Stimulated activated CD4-positive, alpha-beta T cell treated with anti-CD3 and anti-CD28 coated beads, Interleukin-1b, Interleukin-23, amount 100 ng/mL, for 1 hour (primary cell): ENCODE measurements at places on chromosomes 4 and X.

GRCh38 chr4:86035688-86036087 is 324.2 kb downstream of the MAPK10 start:
- no peak for DNase-seq

- DNase-seq = no peak
These were observed 642.5 kb upstream of the PCDH10 start for GRCh38 chr4:132506568-132506967.

- DNase-seq = no peak
These were observed 18.7 kb upstream of the ALG13 start for GRCh38 chrX:111662292-111662691.

- no peak for DNase-seq
These were observed 1.9 kb downstream of the ADGRA3 start for GRCh38 chr4:22514001-22514400.

DNA sequence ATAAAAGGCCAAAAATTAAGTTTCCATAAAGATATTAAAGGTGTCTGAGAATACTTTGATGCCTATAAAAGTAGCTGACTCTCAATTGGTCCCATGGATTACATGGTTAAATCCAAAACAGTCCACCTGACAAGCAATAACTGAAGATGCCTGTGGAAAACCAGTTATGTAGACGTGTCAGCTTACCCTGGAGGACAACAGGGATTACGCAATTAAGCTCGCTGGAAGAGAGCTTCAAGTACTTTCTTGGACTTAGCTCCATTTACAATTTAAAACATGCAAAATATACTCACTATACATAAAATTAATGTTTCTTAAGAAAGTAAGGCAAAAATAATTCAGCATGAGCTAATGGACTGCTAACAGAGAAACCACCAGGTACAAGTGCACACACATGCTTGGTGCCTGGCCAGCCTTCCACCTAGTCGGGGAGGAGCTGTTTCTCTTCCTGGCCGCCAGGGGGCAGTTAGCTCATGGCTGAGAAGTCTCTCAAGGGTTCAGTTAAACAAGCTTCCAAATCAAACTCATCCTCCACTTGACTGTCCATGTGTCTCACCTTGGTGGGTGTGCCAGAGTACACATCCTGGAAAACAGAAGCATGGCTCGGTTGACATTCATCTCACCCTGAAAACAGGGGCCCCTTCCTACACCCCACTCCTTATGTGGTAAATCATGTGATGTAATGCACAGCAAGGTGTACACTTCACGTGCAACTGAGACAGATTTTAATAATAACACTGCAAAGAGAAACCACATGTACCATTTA is 9.2 kb upstream of the FAM53A start:
- peak; percentile 50 for DNase-seq

DNA sequence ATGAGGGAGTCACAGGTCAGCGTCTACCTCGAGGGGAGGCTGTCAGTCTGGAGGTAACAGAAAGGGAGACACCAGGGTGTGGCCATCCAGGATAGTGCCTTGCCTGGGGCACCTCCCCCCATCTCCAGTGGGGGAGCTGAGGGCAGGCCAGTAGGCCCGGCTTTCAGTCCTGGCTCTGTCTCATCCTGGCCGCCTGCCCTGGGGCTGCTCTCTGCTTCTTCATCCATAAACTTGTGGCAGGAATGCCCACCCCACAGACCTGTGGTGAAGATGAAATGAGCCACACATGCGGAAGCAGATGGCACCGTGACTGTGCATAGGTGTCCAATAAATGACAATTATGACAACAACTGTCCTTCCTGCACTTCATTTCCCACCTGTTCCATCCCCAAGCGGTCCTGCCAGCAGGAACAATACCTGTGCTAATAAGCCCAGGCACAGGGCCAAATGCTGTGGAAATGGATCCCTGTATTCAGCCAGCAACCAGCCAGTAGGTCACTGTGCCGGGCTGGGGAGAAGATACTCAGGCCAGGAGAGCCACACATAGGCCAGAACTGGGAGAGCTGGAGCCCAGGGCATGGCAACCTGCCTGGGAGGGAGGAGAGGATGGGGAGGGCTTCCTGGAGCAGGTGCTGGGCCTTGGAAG is 30.2 kb downstream of the TRO start:
- no peak for DNase-seq

DNA sequence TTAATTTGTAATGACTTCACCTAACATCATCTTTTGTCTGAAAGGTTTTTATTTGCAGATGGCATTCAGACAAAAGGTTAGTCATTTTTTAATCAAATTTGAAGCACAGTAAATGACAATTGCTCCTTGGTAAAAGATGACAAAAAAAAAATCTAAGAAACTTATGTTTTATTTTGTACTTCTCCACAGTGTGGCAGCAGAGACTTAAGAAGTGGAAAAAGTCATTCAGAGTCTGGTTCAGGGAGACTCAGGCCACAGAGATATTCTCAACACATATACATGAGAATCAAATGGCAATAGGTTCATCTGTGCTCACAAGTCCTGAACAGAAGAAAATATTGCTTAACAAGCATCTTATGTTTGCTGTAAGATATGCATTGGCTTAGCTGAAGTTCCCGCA is 436.2 kb downstream of the KCNIP4 start:
- DNase-seq = no peak

GRCh38 chr4:184122631-184123408 is 94.9 kb downstream of the ENPP6 start:
- no peak for DNase-seq

GRCh38 chr4:151931563-151931962 is 170.8 kb upstream of the GATB start:
- DNase-seq = no peak

GRCh38 chr4:143230683-143231082 is 46.0 kb downstream of the USP38 start:
- DNase-seq = no peak

DNA sequence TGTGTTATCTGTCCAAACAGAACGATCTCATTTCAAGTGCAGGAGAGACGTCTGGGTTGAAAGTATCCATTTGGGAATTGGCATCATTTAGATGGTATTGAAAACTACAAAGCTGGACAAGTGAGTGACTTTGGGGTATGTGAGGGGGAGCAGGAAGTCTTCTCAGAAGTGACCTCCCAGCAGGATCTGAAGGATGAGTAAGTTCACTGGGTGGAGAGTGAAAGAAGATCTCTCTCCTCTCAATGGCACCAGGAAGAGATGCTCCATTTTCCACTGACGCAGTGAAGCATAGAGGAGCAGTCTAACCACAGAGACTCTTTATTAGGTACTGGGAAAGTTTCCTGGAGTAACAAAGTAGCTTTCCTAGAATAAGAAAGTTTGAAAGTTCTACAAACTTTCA is 161.0 kb downstream of the CPE start:
- DNase-seq = no peak

- DNase-seq = no peak
These were observed 2256.1 kb upstream of the AGA start for GRCh38 chr4:179698321-179698720.

GRCh38 chr4:124491361-124492145 is 221.0 kb downstream of the ANKRD50 start:
- DNase-seq = no peak

DNA sequence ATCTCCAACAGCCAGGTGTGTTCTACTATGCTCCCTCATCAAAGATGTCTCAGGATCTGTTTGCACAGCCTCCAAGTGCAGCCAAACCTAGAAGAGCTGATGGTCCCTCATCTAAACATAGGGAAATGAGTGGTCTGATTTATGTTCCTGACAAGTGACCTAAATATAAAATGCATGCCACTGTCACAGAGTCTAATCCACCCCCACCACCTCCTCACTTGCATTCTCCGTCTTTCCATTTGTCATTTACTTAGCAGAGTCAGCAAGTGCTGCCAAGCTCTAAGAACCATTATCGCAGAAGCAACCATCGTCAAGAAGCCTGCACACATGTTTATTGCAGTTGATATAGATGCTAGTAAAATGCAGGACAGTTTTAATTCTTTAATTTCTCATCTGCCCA is 33.1 kb upstream of the VCX3A start:
- no peak for DNase-seq

- DNase-seq = no peak
These were observed 72.0 kb upstream of the GPM6A start for GRCh38 chr4:175884048-175884447.

DNA sequence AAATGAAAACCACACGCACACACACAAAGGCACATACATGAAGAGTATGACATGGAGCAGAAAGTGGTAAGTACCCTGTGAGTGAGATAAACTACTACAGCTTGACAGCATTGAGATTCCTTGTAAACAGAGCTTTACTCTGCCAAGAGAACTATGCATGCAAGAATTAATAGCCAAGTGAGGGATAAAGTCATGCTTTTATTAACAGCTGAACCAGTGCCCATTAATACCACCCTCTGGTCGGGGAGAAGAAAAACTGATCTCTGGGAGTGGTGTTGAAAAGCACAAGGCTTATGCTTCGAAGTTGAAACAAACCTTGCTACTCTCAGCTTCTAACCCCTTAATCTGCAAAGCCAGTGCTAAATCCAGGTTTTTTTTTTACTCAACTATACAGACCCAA is 95.9 kb upstream of the C1QTNF7 start:
- DNase-seq = no peak

GRCh38 chr4:54730581-54730980 is 72.8 kb downstream of the KIT start:
- no peak for DNase-seq

DNA sequence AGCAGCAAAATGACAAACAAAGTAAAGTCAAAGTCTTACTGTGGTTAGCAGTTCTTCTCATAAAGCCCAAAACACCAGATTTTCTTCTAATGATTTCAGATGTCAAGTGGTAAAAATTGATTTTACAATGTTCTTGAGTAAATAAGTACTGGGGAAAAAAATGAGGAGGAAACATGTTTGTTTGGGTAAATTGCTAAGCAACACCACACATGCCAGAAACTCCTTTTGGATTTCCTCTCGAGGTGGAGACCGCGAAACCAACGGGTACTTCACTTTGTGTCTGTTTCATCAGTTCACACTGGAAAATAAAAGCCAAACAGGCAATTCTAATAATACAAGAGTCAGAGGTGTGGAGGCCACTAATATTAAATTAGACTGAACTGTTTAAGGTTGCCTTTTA is 4.6 kb upstream of the PKD2 start:
- no peak for DNase-seq

DNA sequence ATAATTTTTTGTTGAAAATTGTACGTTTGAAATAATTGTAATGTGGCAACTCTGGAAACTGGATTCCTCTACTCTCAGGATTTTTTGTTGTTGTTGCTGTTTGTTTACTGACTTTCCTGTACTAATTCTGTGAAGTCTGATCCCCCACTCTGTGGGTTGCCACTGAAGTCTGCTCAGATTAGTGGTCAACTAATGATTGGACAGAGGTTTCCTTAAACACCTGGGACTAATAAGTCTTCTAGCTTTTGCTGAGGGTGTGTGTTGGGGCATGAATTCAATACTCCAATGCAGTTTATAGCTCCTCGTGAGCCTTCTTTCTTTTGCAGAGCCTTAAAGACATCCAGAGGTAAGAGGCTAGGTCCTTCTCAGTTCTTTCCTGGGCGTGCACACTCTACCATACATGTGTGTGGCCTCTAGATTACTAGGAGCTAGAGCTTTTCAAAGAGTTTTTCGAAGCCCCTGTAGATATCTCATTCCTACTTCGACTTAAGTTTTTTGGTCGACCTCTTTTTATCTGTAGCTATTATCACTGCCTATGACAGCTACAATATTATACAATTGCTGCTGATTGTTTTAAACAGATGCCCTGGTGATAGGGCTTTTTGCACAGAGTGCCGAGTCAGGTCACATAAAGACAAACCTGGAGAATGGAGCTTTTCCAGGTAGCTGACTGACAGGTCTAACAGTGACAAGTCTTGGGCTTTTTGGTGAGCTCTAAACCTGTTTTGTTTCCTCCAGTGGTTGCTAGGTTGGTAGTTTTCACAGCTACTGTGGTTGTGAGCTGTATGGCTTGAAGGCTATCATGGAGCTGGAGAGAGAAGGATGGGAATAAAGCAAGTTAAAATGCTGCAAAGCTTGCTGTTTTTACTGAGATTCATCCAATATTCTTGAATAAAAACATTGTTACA is 34.0 kb downstream of the BMP2K start:
- DNase-seq = no peak

- no peak for DNase-seq
These were observed 534.0 kb downstream of the ANKRD50 start for GRCh38 chr4:124178449-124179021.

GRCh38 chr4:3310301-3311094 is 17.7 kb downstream of the RGS12 start:
- DNase-seq = no peak

DNA sequence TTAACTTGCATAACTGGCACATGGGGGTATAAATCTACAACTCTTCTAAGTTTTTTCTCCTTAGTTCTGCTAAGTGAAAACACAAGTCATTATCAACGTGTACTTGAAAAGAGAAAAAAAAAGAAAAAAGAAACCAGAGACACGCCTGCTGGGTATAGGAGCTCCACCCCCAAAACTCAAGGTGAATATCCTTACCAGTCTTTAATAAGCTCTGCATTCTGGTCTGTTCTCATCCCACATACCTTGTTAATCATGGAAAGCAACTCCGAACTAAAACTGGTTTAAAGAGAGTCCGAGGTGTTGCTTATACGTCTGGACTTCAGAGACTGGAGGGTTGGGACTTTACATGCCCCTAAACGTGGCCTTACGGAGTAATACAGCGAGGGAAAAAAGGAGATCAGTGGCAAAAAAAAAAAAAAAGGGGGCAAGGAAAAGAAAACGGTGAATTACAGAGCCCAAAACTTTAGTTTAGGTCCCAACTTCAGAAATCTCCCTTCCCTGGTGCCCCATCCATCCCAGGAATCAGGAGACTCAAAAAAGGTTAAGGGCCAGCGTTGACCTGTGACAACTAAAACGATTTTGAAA is 1.0 kb downstream of the PGRMC2 start:
- no peak for DNase-seq

- no peak for DNase-seq
These were observed 63.4 kb upstream of the MAGEB2 start for GRCh38 chrX:30151964-30152363.

DNA sequence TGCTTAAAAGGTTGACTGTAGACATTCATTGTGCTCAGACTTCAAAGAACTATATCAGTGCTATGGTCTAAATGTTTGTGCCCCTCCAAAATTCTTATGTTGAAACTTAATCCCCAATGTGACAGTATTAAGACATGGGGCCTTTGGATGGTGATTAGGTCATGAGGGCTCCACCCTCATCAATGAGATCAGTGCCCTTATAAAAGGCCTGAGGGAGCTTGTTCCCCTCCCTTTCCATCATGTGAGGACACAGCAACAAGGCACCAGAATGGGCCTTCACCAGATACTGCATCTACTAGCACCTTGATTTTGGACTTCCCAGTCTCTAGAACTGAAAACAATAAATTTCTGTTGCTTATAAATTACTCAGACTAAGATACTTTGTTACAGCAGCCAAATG is 28.3 kb downstream of the CLOCK start:
- no peak for DNase-seq

GRCh38 chrX:82648062-82648461 is 860.0 kb upstream of the POU3F4 start:
- no peak for DNase-seq

- DNase-seq = no peak
These were observed 50.9 kb downstream of the TSPAN7 start for GRCh38 chrX:38612281-38612680.

DNA sequence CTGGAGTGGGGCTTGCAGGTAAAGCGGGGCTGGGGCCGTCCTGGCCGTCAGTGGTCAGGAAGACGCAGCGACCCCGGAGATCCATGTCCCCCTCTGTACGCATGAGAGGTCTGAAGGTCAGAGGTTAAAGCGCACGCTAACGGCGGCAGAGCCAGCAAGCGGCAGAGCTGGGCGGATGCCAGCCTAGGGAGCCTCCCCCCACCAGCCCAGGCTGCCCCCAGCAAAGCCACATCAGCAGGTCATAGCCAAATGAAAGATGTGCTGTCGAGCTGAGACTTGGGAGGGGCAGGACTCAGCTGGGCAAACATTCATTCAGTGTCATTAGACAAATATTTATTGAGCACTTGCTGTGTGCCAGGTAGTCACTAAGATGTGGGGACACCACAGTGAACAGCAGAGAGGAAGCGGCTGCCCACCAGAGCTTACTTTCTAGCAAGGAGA is 593 bp upstream of the JAKMIP1 start:
- DNase-seq = no peak
